Astrocyte (in vitro differentiated cells and primary cell): ENCODE measurements at places on chromosomes 7 and 10. TPM values are rescaled to one million over a fixed set of nuclear protein-coding genes. Genes with fewer than 3 reads are reported as not detected.
A peak's percentile ranks its signal among the peaks of the same experiment; 100 is the strongest.

Gene FFAR4
- not detected in 2 replicates for total RNA-seq

Gene CALCR
- 5.4 and 5.7 TPM in 2 replicates for total RNA-seq

Gene SAMD9L
- total RNA-seq = 45.2 and 55.6 TPM in 2 replicates

Gene DGKI
- 6.3 and 7.5 TPM in 2 replicates for total RNA-seq

Gene SHTN1
- total RNA-seq = 25.3 and 32.7 TPM in 2 replicates

Gene PON1
- 0.99 and 1.00 TPM in 2 replicates for total RNA-seq

- no peak for DNase-seq
Observed at GRCh38 chr7:55087521-55087961, 68.7 kb downstream of the EGFR start.

DNA sequence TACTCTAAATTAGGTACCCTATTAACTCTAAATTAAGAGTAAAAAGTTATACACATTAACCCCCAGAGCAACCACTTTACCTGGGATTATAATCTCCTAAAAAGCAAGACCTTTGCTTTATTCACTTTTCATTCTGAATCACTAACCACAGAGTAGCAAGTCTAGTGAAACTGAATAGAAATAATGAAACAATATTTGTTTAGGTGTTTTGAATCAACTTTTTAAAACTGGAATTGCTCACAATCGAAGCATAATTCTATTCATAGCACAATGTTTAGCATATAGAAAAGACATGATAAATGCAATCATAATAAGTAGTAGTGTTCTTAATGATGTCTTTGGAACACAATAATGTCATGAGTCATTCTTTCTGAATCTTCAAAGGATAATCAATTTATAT is 37.0 kb upstream of the CASD1 start:
- no peak for DNase-seq

GRCh38 chr7:75738604-75738974 is at the start of gene HIP1:
TSS of gene HIP1 (minus strand) at chr7:75738941. CDS start at chr7:75738920, 21 bp downstream.
- no peak for DNase-seq

DNA sequence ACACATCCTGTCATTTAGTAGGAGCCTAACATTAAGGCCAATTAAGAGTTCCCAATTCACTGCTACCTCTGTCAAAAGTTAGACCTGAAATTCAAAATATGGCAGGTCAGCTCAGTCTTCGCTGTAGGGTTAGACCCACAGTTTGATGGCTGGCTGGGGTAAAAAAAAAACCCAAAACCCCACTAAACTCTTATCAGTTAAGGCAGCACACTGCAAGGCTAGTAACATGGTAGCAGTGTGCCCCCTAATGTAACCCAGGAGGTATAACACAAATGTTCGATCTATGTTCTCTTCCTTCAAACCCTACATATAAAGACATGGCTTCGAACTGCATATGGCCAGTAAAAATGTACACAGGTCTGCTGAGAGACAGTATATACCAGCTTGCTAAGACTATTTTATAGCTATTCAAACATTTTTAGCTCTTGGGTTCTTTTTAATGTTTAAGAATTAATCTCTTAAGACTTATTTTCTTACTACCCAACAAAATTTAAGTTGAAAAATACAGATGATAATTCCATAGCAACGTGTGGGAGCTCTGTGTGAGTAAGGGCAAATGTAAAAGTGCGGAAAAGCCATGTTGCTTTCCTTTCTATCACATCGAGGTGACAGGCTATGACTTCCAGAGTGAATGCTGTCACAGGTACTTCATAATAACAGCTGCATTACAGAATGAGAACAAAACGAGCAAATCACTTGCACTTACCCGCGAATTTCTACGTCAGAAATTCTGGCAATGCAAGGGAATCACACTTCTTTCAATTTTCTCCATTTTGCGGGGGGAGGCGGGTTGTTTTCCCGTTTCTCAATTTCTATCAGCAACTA is 168.4 kb upstream of the IMMP2L start:
- peak; percentile 6 for DNase-seq

DNA sequence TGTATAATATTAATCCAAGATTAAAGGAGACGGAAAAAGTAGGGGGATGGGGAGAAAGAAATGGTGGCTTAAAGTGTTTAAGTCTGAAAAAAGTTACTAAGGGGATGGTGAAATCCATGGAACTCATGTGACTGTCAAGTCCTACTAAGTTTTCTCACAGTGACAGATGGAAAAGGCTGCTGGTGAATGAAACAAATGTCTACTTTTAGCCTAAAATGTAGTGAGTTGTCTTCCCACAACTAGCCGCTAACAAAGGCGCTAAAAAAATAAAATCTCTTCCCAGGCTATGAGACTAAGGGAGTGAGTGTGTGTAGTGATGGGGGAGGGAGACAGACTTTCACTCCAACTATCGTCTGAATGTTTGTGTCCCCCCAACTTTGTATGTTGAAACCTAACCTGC is 12.6 kb downstream of the VIM start:
- DNase-seq = no peak
